Tibial nerve (tissue), 4 donors: ENCODE measurements at places on chromosomes 12 and 14. TPM values are rescaled to one million over a fixed set of nuclear protein-coding genes. Genes with fewer than 3 reads are reported as not detected.

Gene GDF3
- not detected for total RNA-seq

Gene NPAS3
- total RNA-seq: 2.9 TPM

Gene GALNT8
- total RNA-seq: 2.5 TPM

Gene CD27
- not detected for total RNA-seq

Gene WASHC3
- total RNA-seq: 99.4 TPM

Gene TMEM229B
- 5.7 TPM for total RNA-seq

Gene TMEM117
- total RNA-seq: 24.9 TPM

Gene ANO4
- total RNA-seq: 0.63 TPM

Gene IAPP
- not detected for total RNA-seq

Gene ADAM21
- not detected for total RNA-seq

Gene MAPK1IP1L
- total RNA-seq: 54.0 TPM

Gene PSME1
- total RNA-seq: 106 TPM

Gene CDKN3
- 4.6 TPM for total RNA-seq

Gene PRKD1
- total RNA-seq: 30.6 TPM

Gene LRIG3
- 62.3 TPM for total RNA-seq

Gene PLA2G1B
- total RNA-seq: not detected

Gene KRT73
- total RNA-seq: not detected

Gene ACSM4
- not detected for total RNA-seq
